ENCODE measurements at places on chromosomes 6 and 20.

- DNase-seq, result peak; percentile 38
These were observed 45.8 kb downstream of the GINS1 start for GRCh38 chr20:25453035-25453810.

- DNase-seq, result no peak
These were observed 61.1 kb upstream of the SNAP25 start for GRCh38 chr20:10157549-10157948.

GRCh38 chr6:40587240-40588069 is at the start of gene LRFN2:
Gene LRFN2, minus strand, starts transcription at chr6:40587364.
- peak; percentile 56 for DNase-seq

GRCh38 chr6:152698692-152699091 is 995 bp downstream of the MYCT1 start:
- no peak for DNase-seq

DNA sequence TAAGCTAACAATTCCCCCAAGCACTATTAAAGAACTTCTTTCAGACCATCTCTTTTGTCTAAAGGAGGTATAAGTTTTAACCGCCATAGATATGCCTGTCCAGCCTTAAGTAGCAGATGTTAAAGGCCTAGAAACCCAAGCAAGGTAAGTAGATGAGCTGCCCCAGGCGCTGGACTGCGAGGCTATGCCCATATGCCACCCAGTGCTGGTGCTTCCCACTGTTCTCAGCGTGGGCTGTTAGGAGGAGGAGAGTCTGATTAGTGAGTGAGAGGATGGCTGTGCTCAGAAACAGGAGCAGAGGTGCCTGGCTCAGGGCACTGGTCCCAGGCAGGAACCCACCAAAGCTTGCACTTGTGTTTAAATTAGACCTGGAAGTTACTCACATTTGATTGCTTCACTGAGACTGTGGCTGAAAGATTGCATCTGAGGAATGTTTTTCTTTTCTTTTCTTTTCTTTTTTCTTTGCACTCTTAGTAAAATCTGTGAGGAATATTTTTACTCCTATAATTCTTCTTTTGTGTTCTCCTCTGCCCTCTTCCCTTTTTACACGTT is 32.2 kb downstream of the PRPH2 start:
- no peak for DNase-seq

DNA sequence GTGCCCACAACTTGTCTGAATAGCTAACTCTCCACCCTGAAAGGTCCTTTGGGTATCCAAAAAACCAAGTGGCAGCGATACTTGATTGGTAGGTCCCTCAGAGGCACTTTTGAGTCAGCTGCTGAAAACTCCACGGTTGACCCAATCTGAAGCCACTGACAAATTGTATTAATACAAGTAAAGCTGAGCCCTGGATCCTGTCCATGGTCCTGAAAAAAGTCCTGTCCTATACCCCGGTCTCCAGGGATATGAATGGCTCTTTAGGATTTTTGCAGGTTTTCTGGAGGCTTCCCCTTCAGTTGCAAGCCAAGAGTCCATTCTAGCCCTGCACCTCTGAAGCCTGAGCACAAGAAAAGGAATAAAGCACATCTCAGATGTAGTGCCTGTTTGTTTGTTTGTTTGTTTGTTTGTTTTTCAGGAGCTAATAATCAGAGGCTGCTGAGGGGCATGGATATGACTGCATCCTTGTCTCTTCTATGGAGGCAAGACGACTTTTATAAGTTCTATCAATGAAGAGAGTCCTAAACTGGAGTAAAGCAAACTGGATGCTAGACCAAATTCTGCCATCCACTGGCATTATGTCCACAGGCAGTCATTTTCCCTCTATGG is 1.7 kb upstream of the SLC12A5 start:
- DNase-seq, result no peak

GRCh38 chr6:18510644-18511033 is 123.5 kb downstream of the RNF144B start:
- DNase-seq, result no peak

GRCh38 chr6:85065831-85066230 is 301.4 kb upstream of the TBX18 start:
- no peak for DNase-seq

- peak; percentile 46 for DNase-seq
These were observed 105.1 kb upstream of the HCRTR2 start for GRCh38 chr6:55069132-55069781.

DNA sequence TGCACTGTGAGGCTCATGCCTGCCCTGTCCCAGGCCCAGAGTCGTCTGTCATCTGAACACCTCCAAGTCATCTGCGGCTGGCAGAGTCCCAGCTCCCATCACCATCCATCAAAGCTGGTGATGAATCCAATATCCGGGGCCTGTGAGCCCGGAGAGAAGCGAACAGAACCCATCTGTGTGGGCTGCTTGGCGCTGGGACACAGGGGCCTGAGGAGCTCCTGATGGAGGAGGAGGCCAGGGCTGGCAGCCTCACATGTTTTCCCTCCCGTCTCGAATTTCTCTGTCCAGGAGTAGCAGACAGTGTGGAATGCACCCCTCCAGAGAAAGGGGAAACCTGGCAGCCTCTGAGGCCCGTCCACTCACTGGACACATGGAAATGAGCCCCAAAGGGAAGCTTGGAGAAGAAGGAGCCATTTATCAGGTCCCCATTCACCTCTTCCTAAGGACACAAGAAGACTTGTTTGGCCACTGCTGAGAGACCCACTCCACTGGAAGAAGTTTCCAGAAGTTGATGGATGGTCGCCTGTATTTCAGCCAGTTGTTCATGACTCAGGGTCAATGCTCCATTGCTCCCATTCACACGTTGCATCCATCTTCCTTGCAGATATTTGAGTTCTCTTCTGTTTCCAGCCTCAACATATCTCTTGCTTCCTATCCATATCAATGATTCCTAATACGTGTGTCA is 307.5 kb upstream of the SULF2 start:
- no peak for DNase-seq

DNA sequence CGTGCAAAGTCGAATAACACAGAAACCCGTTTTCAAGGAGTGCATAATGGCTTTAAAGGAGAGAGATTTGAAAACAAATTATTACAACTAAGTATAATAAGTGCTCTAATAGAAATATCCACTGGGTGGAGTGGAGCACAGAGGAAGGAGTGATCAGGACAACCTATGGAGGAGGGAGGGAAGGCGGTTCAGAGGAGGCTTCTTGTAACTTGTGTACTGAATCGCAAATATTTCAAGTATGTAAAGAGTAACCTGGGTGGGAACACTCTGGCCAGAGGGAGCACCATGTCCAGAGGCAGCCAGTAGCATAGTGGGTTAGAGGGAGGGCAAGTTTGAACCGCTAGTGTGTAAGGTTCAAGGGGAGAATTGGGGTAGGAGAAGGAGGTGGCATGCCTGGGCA is 21.6 kb upstream of the TNFAIP3 start:
- no peak for DNase-seq

DNA sequence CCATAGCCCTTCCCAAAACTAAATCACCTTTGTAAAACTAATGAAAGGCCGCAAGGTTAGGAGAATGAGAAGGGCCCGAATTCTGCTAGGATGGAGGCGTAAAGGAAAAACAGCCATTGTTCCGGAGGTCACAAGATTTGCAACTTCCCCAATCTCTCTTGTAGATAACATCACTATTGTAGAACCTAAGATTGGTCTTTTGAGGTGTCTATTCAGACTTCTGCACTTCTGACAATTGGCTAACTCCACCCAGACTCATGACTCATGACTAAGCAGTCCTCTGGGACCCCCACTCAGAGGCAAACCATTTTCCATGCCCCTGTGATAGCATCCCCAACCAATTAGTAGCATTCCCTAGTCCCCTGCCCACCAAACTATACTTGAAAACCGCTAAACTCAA is 210.5 kb upstream of the SHLD1 start:
- no peak for DNase-seq

GRCh38 chr20:13231031-13231752 is 10.1 kb downstream of the ISM1 start:
- no peak for DNase-seq

- no peak for DNase-seq
These were observed 382.8 kb upstream of the FLRT3 start for GRCh38 chr20:14720251-14720650.
